Hypothalamus (tissue), 51 donors: ENCODE measurements at places on chromosomes 6 and 20.

DNA sequence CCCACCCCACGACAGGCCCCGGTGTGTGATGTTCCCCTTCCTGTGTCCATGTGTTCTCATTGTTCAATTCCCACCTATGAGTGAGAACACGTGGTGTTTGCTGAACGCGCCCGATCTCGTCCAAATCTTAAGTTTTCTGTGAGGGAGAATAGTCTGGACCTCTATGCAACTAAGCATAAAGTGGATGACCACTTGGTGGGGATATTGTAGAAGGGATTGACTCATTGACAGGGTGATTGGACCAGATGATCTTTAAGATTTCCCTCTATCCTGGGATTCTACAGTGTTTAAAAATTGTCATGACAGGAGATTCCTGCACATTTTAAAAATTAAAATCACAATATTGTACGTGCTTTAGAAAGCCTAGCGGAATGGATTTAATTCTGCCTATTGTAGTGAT lies 141.3 kb downstream of the TRMT11 start:
- no peak for DNase-seq

DNA sequence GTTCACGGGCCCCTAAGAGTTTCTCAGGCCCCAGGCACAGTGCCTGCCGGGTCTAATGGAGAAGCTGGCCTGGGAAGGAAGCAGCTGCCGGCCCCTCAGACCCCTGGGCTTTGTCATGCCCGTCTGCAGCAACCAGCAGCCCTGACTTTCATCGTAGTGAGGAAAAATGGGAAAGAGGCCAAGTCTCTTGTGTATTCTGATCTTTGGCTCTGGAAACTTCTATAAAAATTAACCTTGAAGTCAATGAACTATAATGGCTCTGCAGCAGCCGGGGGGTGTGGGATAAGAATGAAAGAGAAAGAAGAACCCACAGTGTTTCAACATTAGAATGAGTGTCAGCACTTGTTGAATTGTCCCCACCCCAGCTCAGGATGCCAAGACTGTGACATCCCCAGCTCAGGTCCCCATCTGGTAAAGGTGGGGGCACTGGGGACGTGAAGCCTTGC lies 12.9 kb downstream of the TGM2 start:
- no peak for DNase-seq

GRCh38 chr6:47009583-47009982 lies 32.5 kb downstream of the ADGRF1 start:
- no peak for DNase-seq

DNA sequence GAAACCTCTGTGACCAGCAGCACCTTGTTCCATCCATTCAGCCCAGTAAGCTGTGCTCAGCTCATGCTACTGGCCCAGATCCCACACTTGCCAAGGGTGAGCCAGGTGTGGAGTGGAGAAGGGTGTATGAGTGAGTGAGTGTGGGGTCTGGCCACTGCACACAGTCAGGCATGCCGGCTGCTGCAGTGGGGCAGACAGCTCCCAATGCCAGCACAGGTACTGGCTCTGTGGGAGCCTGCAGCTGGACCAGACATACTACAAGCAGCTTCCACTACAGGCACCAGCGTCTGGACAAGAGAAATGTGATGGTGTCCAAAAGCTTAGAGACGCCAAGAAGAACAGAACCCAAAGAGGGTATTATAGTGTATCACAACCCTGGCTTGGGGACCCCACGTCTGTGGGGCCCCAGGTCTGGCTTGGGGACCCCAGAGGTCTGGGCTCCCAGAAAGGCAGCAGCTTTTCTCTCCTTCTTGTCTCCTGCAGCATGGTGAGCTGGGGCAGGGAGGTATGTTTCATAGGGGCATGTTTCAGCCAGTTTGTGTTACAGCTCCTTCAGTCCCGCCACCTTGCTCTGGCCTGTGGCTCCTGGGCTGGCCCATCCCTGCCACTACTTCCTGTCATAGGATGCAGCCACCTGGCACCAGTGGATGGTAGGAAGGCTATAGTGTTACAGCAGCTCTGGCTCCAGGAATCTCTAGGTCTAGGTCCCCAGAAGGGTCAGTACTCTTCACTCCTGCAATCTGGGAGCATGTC lies 152.4 kb upstream of the HSF2 start:
- no peak for DNase-seq

DNA sequence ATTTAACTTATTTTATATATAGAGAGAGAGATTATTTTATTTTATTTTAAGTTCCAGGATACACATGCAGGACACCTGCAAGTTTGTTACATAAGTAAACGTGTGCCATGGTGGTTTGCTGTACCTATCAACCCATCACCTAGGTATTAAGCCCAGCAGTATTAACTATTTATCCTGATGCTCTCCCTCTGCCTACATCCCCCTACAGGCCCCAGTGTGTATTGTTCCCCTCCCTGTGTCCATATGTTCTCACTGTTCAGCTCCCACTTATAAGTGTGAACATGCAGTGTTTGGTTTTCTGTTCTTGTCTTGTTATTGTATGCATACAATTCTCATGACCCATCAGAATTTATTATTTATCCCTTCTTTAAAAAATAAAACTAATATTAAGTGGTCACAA lies 34.6 kb downstream of the FKBP1C start:
- DNase-seq = no peak
